ENCODE measurements at places on chromosomes 11 and 22. TPM values are rescaled to one million over a fixed set of nuclear protein-coding genes. Genes with fewer than 3 reads are reported as not detected.
A peak's percentile ranks its signal among the peaks of the same experiment; 100 is the strongest.

DNA sequence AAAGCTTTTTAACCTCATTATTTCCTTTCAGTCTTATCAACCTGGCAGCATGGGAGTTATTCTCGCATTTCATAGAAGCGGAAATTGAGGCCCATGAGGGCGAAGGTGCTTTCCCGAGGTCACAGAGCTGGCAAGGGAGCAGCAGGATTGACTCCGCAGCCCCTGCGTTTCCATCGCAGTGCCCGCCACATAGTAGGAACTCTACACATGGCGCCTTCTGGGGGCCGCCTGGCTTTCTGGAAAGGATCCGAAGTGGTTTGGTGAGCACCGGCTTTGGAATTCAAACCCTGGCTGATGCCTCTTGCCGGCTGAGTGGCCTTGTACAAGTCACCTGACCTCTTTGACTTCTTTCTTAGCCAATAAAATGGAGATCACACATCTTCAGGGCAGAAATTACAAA is 93.4 kb downstream of the CEP164 start:
- H3K27ac ChIP-seq = no peak overlapping the region
- DNase-seq = peak; percentile 11
- H3K4me3 ChIP-seq = no peak overlapping the region
- peaks cover 8% of the 10 kb centered on the region for H3K27me3 ChIP-seq
- H3K36me3 ChIP-seq = no peaks in the 10 kb centered on the region
- peaks cover 6% of the 10 kb centered on the region for H3K4me1 ChIP-seq

DNA sequence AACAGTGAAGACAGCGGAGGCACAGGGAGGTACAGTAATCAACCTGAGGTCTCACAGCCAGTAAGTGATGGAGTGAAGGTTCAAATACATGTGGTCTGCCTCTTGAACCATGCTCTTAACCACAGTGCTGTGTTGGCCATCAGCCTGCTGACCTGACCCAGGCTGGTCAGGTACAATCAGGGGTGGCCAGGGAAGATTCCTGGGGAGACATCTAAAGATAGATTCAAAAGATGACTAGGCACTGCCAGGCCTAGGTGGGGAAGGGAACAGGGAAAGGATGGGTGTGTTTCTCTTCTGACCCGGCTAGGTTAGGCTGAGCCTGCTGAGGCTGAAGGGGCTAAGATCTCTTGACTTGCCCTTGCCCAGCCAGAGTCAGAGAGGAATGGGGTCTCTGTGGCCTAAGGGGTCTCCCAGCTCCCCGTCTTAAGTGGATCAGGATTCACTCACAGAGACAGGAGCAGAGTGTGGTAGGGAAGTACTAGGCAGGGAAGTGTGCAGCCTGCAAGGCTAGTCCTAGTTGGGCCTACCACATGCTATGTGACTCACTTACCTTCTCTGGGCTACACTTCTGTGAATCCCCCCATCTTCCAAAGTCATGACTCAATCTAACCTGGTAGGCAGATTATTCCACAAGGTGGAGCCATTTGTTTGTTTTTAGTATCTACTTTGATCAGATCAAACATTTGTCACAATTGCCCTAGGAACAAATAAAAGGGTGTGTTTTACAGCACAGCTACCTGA is 10.4 kb upstream of the SREBF2 start:
- H3K4me1 ChIP-seq = peaks cover 25% of the 10 kb centered on the region
- H3K4me3 ChIP-seq = no peak overlapping the region
- H3K27me3 ChIP-seq = no peaks in the 10 kb centered on the region
- no peak overlapping the region for H3K27ac ChIP-seq
- no peaks in the 10 kb centered on the region for H3K36me3 ChIP-seq

GRCh38 chr11:92406472-92406871 is 181.9 kb downstream of the FAT3 start:
- no peak for DNase-seq
- no peak overlapping the region for H3K4me3 ChIP-seq
- H3K27me3 ChIP-seq = no peaks in the 10 kb centered on the region
- no peaks in the 10 kb centered on the region for H3K36me3 ChIP-seq
- H3K27ac ChIP-seq = no peak overlapping the region

OR4P4 gene
- not detected for total RNA-seq

DNA sequence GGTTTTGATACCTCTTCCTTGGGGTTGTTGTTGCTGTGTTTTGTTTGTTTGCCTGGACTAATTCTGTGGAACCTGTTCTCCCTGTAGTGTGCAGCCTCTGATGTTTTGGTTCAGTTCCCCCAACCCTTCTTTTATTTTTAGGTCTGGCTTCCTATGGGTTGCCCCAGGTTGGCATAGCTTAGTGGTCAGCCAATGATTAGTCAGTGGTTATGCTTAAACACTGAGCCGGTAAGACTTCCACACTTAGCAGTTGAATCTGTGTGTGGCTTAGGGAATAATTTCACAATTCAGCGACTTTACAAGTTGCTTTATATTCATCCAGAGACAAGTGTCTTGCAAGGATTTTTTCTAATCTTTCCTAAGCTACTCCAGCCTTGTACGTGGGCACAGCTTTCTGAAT is 78.6 kb upstream of the CLPB start:
- no peak overlapping the region for H3K27ac ChIP-seq
- no peaks in the 10 kb centered on the region for H3K36me3 ChIP-seq
- H3K4me3 ChIP-seq = no peak overlapping the region
- H3K27me3 ChIP-seq = no peaks in the 10 kb centered on the region
- H3K4me1 ChIP-seq = no peaks in the 10 kb centered on the region
- DNase-seq = no peak

CARNS1 gene
- under 0.01 TPM for total RNA-seq

DNA sequence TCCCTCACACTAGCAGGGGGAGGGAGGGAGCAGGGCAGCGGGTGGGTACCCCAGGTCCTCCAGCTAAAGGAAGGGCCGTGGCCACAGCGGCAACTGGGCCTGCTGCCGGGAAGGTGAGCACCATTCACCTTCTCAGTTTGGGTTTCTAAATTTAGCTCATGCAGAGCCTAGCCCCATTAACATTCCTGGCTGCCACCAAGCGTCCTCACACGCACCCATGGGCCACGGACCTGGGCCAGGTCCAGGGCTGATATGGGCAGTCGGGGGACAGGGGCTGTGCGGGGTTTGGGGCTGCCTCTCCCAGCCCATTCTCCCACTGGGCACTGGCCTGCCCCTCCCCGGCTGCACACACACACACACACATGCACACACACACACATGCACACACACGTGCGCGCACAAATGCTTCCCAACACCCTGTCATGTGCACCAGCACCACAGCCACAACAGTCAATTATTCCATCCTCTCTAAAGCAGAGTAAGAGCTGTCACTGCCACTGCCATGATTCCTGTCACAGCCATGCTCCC is 28.7 kb downstream of the SYT7 start:
- no peaks in the 10 kb centered on the region for H3K36me3 ChIP-seq
- peaks cover 19% of the 10 kb centered on the region for H3K4me1 ChIP-seq
- H3K4me3 ChIP-seq = peak overlapping the region; percentile 55

CAPN5 gene
- total RNA-seq = 8.5 TPM

DNA sequence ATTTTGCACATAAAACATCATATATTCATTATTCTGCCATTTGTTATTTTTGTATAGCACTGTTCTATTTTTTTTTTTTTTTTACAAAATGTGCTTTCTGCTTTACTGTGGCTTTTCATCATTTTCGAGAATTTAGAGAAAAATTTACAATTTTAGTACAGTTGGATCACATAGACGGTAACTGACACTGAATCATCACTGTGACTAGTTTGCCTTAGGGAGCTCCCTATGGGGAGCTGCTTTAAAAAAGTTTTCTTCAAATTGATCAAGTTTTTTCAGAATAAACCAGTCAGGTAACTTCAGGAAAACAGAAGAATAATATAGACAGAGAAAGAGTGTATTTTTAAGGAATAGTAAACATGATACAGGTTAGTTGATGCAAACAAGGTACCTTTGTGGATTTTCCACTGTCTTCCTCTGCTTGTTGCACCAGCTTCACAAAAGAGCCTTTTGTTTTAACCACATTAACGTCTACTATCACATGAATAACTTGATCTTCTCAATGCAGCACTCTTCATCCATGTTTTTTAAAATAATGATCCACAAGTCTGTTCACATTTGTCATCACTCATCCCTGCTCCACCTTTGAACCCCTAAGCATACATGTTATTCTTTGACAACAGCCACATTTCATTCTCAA is 327.0 kb downstream of the DYNC2H1 start:
- H3K27me3 ChIP-seq = no peaks in the 10 kb centered on the region
- H3K4me3 ChIP-seq = no peak overlapping the region
- no peak for DNase-seq
- no peak overlapping the region for H3K27ac ChIP-seq
- H3K36me3 ChIP-seq = no peaks in the 10 kb centered on the region

DNA sequence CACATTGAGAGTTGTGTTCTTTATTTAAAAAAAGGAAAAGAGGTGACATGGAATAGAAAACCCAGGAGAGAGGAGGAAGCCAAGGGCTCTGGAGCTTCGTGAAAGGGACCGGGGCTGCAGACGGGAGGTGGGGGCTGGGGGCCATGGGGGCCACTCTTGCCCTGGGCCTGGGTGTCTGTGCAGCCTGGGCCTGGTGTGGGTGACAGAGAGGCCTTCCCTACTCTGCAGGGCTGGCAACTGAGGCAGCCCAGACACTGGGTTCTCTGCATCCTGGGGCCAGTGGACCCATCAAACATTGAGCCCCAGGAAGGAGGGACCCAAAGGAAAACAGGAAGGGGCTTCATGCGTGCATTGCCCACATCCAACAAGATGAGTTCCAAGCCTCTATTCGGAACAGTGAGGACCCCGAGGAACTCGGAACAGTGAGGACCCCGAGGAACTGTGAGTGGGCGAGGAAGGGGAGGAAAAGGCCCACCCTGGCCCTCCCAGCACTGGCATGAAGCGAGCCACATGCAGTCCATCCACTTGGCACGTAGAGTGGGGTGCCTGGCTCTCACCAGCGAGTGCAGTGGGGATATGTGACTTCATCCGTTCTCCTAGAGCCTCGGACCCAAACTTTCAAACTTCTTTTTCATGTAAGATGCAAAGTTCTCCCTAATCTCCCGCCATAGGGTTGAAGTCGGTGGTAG is 1121.6 kb downstream of the BRD1 start:
- H3K27ac ChIP-seq = no peak overlapping the region
- no peaks in the 10 kb centered on the region for H3K27me3 ChIP-seq
- H3K4me3 ChIP-seq = no peak overlapping the region
- peak; percentile 35 for DNase-seq
- no peaks in the 10 kb centered on the region for H3K36me3 ChIP-seq

IGLL1 gene
- not detected for total RNA-seq

DNA sequence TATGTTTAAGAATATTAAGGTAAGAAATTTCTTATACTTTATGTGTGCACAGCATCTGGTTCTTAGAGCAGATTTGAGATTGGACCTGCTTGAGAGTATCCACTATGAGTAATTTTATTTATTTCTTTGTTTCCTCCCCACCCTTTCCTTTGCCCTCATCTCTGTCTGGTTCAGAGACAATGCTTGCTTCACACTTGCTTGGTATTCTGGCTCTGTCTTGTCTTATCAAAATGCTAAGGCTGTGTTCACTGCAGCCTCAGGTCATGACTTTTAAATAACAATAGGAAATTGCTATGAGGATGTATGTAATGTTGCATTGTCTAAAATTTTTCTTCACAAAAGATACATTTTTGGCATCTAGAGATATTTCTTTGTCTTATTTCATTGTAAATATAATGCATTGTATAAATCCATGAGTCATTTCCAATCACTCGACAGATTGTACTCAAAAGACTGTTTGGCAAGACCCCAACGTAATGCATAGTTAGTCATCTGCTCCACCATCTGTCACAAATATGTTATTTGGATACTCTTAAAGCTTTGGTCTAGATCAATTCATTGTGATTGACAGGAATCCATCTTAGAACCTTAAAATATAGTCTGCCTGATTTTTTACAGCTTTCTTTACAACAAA is 395.7 kb downstream of the AASDHPPT start:
- no peaks in the 10 kb centered on the region for H3K27me3 ChIP-seq
- no peaks in the 10 kb centered on the region for H3K36me3 ChIP-seq
- H3K4me3 ChIP-seq = no peak overlapping the region
- no peak overlapping the region for H3K27ac ChIP-seq
- H3K4me1 ChIP-seq = peaks cover 11% of the 10 kb centered on the region

DENND6B gene
- 6.5 TPM for total RNA-seq

TRIM21 gene
- 15.6 TPM for total RNA-seq

DNA sequence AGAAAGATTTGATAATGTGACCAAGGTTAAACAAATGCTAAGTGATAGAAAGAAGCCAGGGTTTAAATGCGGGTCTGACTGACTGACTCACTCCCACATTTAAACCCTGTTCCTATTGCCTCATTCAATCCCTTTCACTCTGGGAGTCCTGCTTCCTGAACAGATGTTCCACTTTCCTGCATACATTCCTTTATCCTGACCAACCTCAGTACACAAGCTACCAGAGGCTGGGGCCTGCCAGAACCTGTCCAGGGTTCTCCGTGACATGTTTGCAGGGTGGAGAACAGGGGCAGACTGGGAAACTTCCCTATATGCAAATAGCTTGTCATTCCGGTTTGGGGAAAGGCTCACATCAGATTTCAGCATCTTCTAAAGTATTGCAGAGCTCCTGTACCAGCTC is 3.0 kb upstream of the ANKK1 start:
- H3K27ac ChIP-seq = no peak overlapping the region
- DNase-seq = peak; percentile 91
- H3K27me3 ChIP-seq = peaks cover 29% of the 10 kb centered on the region
- no peaks in the 10 kb centered on the region for H3K36me3 ChIP-seq

FJX1 gene
- total RNA-seq = 10.3 TPM

XRRA1 gene
- 8.0 TPM for total RNA-seq

GRCh38 chr11:69339041-69339733 is 45.2 kb downstream of the MYEOV start:
- H3K4me3 ChIP-seq = no peak overlapping the region
- peaks cover 8% of the 10 kb centered on the region for H3K4me1 ChIP-seq
- DNase-seq = no peak
- no peaks in the 10 kb centered on the region for H3K36me3 ChIP-seq
- no peaks in the 10 kb centered on the region for H3K27me3 ChIP-seq

DNA sequence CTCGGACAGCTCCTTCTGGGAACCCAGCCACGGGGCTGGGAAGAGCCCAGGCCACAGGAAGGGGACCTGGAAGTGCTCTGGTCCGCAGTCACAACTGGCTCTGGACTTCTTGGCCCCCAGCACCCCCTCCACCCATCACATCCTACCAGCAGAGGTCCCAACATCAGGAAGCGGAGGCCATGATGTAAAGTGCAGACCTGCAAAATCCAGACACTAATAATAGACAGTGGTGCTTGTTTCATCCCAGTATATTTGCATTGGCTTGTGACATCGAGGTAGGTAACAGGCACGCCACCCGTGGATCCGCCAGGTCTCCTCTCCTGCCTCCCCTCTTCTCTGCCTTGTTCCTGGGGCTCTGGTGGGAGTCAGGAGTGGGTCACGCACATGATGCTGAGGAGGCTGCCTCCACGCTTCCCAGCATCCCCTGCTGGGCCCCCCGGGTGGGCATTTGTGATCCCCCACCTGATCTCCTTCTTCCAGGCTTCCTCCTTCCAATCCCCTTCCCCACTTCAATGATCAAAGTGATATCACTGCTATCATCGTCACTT is 1454.0 kb downstream of the BRD1 start:
- H3K27ac ChIP-seq = no peak overlapping the region
- H3K27me3 ChIP-seq = no peaks in the 10 kb centered on the region
- no peaks in the 10 kb centered on the region for H3K4me1 ChIP-seq
- no peaks in the 10 kb centered on the region for H3K36me3 ChIP-seq
- DNase-seq = peak; percentile 55

- H3K36me3 ChIP-seq = no peaks in the 10 kb centered on the region
- H3K4me1 ChIP-seq = no peaks in the 10 kb centered on the region
- no peak overlapping the region for H3K27ac ChIP-seq
- H3K27me3 ChIP-seq = no peaks in the 10 kb centered on the region
- DNase-seq = no peak
These were observed 11.3 kb upstream of the MS4A7 start for GRCh38 chr11:60367009-60367408.

GAB4 gene
- not detected for total RNA-seq

EMID1 gene
- total RNA-seq = 0.29 TPM

GRCh38 chr11:122741613-122742300 is 86.2 kb downstream of the UBASH3B start:
- no peaks in the 10 kb centered on the region for H3K27me3 ChIP-seq
- DNase-seq = peak; percentile 53
- no peak overlapping the region for H3K4me3 ChIP-seq
- H3K4me1 ChIP-seq = peaks cover 15% of the 10 kb centered on the region
